ENCODE measurements at places on chromosomes 7 and 10. TPM values are rescaled to one million over a fixed set of nuclear protein-coding genes. Genes with fewer than 3 reads are reported as not detected.

TLX1 gene
- total RNA-seq: not detected

TRIM73 gene
- 4.4 TPM for total RNA-seq

ZNF727 gene
- 5.5 TPM for total RNA-seq

SEMA4G gene
- 6.7 TPM for total RNA-seq

KCNH2 gene
- total RNA-seq: 3.6 TPM

STAG3 gene
- 2.3 TPM for total RNA-seq
